ENCODE measurements at places on chromosomes 13 and 19.

GRCh38 chr13:93727211-93728141, 500.9 kb downstream of the GPC6 start:
- peak; percentile 67 for DNase-seq

GRCh38 chr19:44757057-44757734, 8.7 kb downstream of the BCL3 start:
- DNase-seq = peak; percentile 87

DNA sequence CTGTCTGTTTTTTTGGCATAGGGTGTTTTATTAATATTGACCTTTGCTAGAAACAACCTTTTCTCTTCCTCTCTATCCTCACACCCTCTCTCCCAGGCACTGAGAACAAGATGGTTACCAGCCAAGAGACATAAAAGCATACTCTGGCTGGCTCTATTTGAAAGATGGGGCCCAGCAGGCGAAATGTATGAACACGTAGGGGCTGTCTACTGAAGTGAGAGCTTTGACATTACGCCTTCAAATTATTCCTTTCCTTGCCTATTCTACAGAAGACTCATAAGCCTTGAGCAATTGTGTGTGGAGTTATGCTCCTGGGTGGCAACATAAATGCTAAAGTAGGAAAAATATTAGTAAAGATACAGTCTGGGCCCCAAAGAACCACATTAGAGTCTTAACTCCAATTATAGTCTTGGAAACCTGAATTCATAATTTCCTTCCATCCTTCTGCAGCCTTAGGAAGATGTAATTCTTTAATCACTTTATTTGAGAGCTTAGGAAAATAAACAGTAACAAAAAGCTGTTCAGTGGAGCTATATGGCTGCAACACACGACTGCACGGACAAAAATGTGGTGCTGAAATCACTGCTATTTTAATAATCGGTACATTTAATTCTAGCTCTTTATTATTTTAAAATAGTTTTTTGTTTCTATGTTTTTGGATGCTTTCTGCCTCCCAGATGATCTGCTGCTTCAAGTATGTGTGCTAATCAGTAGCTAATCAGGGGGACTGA, 122.3 kb upstream of the RNF113B start:
- peak; percentile 21 for DNase-seq

DNA sequence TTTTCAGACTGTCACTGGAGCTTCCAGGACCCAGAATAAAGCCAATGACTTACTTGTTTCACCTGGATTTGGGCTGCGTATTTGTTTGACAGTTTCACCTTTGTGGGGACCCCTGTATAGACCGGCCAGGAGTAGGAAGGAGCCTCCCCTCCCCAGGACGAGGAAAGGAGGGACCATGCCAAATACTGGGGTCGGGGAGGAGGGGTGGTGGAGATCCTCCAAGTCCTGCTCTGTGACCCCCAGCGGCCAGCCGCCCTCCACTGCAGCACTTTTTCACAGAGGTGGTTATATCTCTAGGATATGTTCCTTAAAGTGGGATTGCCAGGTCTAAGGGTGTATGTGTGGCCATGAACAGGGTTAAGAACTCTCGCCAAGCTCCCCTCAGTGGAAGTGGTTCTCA, 25.7 kb upstream of the ZNF492 start:
- no peak for DNase-seq

DNA sequence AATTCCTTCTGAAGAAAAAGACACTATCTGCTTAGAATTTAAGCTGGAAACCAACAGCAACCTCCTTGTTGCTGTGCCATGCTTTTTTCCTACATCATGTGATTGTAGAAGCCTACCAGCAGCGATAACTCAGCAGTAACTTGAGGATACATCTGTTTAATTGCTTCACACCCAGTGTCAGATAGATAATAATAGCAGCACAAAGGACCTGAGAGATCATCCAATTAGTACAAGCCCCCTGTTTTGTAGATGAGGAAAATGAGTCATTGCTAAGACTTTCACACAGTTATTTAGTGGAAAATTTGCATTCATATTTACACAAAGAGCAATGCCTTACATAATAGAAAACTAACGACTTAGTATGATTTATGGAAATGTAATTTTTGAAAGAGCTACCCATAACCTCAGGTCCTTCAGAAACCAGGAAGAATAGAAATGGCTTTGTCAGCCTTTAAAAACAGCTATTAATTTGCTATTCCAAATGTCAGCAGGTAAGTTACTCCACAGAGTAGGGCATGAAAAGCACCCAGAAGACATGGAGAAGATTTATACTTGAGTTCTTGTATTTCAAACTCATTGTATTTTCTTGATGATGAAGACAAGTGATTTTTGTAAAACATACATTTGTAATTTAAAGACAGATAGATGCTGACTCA, 93.7 kb upstream of the SGCG start:
- no peak for DNase-seq

DNA sequence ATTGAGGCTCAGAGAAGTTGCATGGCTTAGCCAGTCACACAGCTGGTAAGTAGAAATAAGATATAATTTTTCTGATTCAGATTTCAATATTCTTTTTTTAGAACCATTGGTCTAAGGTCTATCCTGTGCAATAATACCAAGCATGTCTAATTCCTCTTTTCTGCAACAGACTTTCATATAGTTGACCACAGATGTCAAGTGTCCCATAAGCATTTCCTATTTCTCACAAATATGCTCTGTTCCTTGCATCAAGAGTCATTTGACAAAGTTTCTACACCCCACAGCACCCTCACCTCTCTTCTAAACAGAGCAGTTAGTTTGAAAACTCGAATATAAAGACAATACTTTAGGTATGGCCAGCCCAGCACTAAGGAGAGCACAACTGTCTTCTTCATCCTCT, 26.8 kb upstream of the SACS start:
- no peak for DNase-seq

DNA sequence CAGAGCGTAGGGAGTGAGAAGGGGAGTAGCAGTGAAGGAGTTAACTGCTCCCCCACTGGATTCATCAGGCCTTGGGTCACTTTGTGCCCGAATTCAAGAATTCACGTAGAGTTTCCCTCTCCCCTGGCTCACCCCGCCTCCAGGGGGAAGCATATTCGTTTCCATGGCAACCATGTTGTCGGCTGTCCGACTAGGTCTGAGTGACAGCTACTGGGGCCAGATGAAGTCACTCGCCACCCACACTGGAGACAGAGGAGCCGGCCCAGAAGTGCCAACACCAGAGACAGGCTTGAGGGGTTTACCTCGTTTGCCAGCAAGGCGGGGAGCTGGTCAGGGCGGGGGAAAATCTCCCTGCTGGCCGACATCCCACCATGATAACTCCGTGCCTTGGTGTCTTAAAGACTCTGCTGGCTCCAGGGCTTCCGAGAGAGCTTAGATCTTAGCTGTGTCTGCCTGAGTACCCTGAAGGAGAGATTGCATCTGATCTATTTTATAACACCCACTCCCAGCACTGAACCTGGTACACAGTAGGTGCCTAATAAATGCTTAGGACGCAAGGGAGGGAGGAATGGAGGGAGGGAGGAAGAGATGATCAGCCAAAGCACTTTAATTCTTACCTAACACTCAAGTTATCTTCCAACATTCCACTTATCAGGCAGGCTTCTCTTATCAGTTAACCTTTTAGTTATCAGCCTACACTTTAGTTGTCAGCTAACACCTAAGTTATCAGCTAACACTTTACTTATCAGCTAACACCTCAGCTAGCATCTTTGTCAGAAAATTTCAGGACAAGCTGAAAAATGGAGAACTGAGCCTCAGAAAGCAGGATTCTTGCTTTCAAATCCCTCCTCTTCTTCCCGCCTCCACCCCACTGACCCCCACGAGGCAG, 57.2 kb upstream of the ZNRF4 start:
- peak; percentile 8 for DNase-seq

GRCh38 chr13:49653478-49653877, 25.2 kb downstream of the ARL11 start:
- DNase-seq = no peak

DNA sequence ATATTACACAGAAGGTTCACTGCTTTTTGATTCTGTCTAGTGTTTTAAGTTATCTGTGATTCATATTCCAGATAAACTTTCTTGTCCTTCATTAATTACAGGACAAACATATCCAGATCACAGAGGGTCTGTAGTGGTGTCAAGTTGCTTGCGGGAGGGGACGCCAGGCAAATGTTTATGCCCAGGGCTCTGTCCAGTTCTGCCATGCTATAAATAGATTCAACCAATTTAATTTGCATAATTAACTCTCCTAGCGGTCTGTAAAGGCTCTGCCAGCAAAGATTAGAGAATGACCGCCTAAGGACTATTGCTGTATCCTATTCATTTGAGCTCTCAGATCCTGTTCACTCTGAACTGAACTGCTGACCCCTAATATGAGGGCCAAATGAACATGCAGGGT, 59.7 kb upstream of the TRPC4 start:
- DNase-seq = no peak

DNA sequence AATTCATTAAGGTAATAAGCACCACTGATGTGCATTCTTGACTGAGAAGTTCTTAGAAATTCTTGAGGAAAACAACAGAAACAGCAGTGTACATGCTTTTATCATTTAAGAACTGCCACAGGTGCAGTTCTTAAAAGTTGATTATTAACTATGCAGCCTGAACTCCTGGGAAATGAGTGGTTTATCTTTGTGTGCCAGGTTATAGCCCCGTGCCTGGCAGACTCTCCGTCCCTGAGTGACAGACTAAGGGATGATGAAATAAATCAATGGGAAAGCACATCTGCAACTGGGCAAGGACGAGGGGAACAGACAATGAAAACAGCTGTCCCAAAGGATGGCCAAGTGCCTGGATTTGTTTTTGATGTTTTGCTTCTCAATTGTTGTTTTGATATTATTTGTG, 84.4 kb upstream of the SPATA13 start:
- DNase-seq = no peak

- no peak for DNase-seq
Observed at GRCh38 chr13:97252735-97253134, 30.6 kb downstream of the MBNL2 start.

- no peak for DNase-seq
Observed at GRCh38 chr19:14748601-14749000, 29.8 kb downstream of the ADGRE2 start.

DNA sequence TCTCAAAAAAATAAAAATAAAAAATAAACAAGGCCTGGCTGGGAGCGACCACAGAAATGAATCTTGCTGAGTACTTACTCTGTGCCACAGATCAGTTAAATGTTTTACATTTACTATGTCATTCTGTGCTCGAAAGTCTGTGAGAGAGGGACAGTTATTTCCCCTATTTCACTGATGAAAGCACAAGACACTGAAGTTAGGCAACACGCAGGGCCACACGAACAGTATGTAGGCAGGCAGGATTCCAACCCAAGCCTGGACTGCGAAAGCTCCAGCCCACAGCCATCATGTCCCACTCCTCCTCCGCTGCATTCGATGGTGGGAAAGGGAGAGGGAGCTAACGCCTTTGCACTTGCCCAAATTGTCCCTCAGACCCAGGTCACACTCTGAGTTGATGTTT, 34.2 kb downstream of the RUBCNL start:
- no peak for DNase-seq

All from choroid plexus epithelial cell (primary cell).